ENCODE measurements at places on chromosomes 3 and 15.

DNA sequence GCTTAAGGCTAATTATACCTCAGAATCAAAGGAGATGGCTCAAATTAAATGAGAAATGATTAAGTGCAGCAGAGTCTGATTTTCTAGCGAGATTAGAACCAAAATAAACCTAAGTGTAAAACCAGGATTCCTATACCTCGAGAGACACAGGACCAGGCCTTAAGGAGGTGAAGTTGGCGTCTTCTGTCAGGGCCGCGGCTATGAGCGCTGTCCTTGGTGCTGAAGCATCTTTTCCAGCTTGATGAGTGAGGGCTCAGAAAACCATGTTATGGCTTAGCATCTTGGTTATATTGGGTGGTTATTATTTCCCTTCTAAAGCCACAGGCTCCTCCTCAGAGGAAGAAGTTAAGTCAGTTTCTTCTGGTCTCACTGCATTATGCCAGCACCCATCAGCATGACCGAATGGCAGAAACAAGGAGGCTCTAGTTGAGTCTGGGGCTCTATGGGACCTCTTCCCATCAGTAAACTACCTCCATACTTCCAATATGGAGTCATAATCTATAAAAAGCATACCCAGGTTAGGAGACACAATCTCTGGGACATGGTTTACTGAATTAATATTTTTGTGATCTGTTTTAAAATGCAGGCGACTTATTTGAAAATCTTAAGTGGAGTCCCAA is 120.1 kb upstream of the NMNAT3 start:
- no peak for DNase-seq

DNA sequence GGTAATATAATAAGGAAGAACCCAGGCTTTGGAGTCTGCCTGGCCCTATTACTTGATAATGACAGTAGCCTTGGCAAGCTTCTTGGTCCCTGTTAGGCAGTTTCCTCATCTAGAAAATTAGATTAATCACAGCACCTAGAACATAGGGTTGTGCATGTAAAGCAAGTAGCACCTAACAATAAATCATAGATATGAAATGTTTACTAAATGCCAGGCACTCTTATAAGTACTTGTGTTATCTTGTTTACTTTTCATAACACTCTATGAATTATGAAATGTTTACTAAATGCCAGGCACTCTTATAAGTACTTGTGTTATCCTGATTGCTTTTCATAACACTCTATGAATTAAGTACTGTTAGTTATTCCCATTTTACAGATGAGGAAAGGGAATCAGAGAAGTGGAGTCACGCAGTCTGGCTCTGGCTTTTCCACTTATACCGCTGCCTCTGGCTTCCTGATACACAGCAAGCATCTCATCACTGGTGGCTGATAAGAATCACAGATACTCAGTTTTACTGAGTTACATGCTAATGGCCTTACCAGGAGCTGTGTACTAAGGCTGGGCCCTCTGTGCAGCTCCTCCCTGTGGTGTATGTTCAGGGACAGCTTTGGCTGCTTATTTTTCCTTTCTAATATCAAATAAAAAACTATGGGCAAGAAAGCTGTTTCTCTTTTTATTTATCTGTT is 123.4 kb downstream of the FEZF2 start:
- DNase-seq: no peak

DNA sequence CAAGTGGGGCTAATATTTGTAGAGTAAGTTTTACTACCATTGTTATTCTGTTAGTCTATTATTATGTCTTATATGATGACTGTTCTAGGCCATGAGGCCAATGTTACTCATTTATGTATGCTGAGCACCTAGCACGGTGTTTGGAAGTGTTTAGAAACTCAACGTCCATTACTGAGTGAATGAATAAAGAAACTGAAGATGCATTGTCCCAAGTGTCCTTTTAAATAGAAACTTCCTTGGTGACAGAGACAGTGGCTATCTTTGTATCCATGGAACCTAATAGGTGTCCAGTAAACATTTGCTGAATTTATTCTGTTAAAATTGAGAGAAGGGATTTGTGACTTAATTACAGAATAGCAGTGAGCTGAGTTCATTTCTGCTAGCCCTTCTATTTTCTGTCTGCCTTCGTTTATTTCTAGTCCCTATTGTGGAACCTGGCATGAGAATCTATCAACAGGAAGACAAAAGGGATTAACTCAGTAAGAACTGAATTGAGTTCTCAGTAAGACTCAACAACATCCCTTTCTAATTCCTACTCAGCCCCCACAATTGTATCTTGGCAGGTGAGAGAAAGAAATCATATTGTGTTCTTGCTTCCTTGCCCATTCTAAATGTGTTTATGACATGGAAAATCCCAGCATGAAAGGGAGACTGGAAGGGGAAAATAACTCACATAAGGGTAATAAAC is 246.6 kb upstream of the LRRC3B start:
- DNase-seq: no peak

DNA sequence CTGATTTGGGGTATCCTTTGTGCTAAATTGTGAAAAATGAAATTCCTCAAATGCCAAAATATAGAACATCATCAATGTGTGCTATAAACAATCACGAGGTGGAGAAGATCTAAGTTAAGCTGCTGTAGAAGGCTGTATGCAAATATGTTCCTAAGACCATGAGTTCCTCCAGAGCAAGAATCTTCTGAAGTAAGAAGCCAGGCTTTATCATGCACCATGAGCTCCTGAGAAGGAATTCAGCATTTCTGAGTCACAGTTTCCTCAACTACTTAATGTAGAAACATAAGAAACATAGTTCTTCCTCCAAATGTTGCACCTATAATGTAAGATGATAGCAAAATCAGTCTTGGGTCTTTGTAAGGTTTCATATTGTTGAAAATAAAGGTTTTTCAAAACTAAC is 241.7 kb upstream of the MDFIC2 start:
- no peak for DNase-seq

- DNase-seq: no peak
These were observed 11.9 kb downstream of the UBE2E1 start for GRCh38 chr3:23817508-23818223.

- DNase-seq: no peak
These were observed 41.3 kb downstream of the ETV5 start for GRCh38 chr3:186067360-186068242.
